Kidney epithelial cell (primary cell): ENCODE measurements at places on chromosomes 2 and 18.

- no peak for DNase-seq
These were observed 22.4 kb downstream of the B4GALT6 start for GRCh38 chr18:31661965-31662364.

GRCh38 chr2:219570194-219570923 is 980 bp downstream of the OBSL1 start:
- DNase-seq, result no peak

DNA sequence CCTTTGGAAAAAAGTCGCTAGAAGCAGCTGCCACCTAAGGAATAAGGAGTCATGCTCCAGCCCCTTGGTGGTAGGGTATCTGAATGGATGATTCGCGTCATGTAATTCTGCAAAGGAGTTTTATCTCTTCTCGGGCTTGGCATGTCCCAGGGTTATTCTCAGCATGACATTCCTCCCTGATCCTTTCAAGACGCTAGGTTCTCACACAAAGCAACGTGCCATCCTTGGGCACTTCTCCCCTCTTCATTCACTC is 355.6 kb downstream of the MYCN start:
- no peak for DNase-seq

- no peak for DNase-seq
These were observed 468.4 kb upstream of the HNRNPA3 start for GRCh38 chr2:176744146-176744545.

GRCh38 chr18:10245846-10246175 is 208.6 kb upstream of the APCDD1 start:
- no peak for DNase-seq

DNA sequence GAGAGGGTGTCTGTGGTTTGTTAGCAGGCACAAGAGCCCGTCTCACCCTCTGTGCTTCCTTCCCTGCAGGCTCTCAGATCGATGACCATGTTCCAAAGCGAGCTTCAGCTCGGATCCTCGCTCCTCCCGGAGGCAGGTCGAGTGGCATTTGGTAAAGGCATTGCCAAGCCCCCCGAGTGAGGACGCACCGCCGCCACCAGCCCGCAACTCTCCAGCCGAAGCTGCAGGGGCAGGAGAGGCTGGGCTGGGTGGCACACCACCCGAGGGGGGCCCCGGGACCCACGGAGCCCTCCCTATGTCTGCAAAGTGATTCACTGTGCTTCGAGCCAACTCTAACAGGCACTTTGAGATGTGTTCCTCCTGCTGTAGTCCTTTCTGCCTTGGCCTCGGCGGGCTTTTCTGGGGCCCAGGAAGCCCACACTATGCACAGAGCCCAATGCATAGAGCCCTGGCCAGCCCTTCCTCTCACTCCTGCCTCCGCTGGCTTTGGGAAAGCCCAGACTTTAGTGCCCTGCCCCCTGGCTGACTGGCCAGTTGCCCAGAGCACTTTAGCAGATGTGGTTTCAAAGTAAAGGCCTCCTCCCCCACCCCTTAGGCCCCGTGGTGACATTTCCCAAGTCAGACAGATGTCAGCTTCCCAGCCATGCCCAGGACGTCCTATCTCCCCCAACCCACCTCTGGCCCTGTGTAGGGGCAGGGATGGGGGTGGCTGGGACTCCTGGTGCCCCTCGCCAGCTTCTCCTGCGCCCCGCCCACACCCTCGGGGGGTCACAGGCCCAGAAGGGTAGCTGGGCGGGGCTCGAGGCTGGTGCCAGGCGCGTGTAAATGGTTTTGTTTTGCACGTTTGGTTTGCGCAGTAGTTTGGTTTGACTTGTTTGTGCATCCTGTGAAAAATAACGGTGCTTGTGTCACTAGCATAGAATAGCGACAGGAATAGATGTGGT is 23.3 kb upstream of the MAPRE3 start:
- DNase-seq, result no peak

DNA sequence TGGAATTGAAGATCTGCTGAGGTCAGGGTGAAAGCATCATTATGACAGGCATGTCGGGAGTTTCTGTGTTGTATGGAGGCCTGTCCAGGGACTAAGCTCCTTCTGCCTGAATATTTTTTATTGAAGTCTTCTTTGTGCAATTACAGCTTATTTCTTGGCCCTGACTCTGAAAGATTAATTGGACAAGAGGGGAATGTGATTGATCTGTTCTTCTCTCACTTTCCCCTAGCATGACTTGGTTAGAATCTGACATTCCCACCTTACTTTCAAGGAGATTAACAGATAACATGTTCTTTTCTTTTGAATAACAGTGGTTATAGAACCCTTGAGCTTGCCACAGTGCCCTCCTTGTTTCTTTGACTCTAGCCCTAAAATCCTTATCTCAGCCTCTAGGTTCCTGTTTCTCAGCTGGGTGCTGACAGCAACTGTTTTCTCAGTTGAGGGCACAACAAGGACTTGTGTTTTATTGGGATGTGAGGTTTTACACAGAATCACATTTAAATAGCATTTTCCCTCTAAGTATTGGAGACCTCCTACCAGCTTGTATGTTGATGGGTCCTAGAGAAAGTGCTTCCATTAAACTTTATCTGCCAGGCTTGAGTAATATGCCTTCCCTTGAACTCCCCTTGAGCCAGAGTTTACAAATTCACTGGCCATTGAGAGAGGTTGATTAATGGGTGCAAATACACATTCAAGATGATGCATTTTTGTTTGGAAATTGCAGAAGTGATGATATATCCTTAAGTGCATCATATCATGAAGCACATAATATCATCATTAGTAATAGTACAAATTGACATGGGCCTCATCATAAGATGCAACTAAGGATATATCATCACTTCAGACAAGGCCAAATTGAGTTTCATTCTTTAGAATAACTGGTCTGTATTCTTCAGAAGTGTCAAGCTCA is 12.5 kb downstream of the TTLL4 start:
- DNase-seq, result no peak
